ENCODE measurements at places on chromosomes 3 and 15.

DNA sequence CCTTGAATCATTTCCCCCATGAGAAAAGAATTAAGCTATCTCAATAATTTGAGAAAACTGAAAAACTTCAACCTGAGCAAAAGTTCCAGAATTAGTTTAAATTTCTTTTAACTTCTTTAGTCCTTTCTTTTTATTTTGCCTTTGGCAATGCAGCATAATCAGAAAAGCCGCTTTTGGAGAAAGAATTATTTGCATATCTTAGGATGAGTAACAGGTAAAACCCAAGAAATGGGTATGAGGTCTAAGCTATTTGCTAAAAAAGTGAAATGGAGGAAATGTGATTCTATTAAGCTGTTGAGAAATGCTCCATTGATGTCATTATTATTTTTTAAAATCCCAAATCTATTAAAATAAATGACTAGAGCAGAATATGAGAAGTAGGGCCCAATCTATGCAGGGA, 1238.3 kb upstream of the GBE1 start:
- no peak overlapping the region for H3K27ac ChIP-seq
- H3K27me3 ChIP-seq, result no peaks in the 10 kb centered on the region
- no peak overlapping the region for H3K4me3 ChIP-seq
- H3K36me3 ChIP-seq, result no peaks in the 10 kb centered on the region
- peaks cover 12% of the 10 kb centered on the region for H3K4me1 ChIP-seq

GRCh38 chr3:8520816-8521403, 19.3 kb downstream of the LMCD1 start:
- H3K4me3 ChIP-seq, result no peak overlapping the region
- peaks cover 18% of the 10 kb centered on the region for H3K4me1 ChIP-seq
- no peak overlapping the region for H3K27ac ChIP-seq
- no peaks in the 10 kb centered on the region for H3K36me3 ChIP-seq
- H3K27me3 ChIP-seq, result no peaks in the 10 kb centered on the region

- no peak overlapping the region for H3K27ac ChIP-seq
- peaks cover 2% of the 10 kb centered on the region for H3K4me1 ChIP-seq
- no peak overlapping the region for H3K4me3 ChIP-seq
- DNase-seq, result no peak
These were observed 343.2 kb upstream of the ADAMTS9 start for GRCh38 chr3:65030847-65031463.

DNA sequence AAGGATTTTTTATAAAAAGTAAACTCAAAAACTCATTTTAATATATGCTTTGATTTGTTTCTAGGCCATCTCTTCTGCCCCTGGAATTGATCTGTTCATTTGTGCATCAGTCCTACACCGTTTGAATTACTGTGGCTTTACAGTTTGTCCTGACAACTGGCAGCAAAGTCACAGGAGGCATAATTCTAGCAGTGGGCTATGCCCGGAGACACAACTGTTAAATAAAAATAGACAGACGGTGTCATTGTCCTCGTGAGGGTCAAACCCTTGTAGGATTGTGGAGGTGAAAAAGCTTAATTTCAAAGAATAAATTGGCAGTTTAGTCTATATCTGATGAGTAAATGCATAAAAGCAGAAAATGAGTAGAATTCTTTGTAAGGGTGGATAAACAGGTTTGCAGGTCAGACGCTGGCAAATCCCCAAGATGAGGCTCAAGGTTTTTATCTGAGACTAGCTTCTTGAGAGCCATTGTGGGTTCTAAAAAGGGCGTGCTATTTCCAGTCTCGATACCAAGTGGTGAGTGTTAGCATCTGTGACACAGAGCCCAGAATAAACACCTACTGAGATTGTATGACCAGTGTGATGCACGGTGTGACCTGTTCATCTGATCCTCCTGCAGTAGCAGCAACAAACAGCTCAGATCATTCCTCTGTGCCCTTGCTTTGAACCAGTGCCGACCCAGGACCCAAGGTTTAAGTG, 51.5 kb upstream of the SLCO3A1 start:
- H3K27me3 ChIP-seq, result no peaks in the 10 kb centered on the region
- no peaks in the 10 kb centered on the region for H3K36me3 ChIP-seq
- H3K4me3 ChIP-seq, result no peak overlapping the region
- H3K27ac ChIP-seq, result no peak overlapping the region
- DNase-seq, result no peak

DNA sequence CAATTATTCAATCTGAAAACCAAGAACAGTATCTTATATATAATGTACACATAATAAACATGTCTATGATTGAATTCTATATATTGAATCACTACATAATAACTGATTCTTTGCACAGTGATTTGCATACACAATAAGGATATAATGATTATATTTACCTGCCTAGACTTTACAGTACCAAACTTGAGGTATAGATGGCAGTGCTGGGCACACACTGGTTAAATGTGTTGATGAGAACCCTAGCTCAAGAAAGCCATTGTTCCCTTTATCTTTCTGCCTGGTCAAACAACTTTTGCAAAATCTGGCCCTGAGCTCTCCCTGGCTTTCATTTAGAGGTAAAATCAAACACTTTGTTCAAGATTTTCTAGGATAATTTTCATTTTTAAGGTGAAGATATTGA, 697.7 kb downstream of the TUSC7 start:
- H3K27ac ChIP-seq, result no peak overlapping the region
- peak; percentile 36 for DNase-seq
- no peak overlapping the region for H3K4me3 ChIP-seq

DNA sequence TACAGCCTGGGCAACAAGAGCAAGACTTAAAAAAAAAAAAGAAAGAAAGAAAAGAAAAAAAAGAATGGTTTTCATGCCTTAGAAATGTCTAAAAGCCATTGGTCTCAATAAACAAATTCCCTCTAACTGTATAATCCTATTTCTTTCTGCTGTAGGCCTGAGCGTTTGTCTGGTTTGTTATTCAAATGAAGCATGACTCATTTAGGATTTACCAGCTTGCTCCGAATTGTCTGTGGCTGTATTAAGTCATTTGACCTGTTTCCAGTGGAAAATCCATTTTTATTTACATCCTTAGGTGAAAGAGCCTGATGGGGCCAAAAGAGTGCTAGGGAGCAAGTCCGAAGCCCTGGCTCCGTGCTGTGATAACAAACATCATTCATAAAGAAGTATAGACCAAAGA, 73.8 kb downstream of the BDH1 start:
- no peaks in the 10 kb centered on the region for H3K36me3 ChIP-seq
- no peaks in the 10 kb centered on the region for H3K27me3 ChIP-seq
- H3K27ac ChIP-seq, result no peak overlapping the region

- H3K4me3 ChIP-seq, result no peak overlapping the region
- no peaks in the 10 kb centered on the region for H3K27me3 ChIP-seq
- no peaks in the 10 kb centered on the region for H3K36me3 ChIP-seq
- H3K4me1 ChIP-seq, result peaks cover 3% of the 10 kb centered on the region
- no peak overlapping the region for H3K27ac ChIP-seq
These were observed 25.6 kb upstream of the VPS8 start for GRCh38 chr3:184786280-184786941.

DNA sequence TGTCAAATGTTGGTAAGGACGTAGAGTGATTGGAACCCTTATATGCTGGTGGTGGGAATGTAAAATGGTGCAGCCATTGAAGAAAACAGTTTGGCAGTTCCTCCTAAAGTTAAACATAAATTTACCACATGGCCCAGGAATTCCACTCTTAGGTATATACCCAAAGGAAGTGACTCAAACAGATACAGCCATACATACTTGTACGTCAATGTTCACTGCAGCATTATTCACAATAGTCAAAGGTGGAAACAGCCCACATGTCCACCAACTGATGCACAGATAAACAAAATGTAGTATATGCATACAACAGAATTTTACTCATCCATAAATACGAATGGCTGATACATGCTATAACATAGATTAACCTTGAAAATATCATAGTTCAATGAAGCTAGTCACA, 13.2 kb downstream of the CLASP2 start:
- no peaks in the 10 kb centered on the region for H3K4me1 ChIP-seq
- no peak overlapping the region for H3K27ac ChIP-seq
- H3K4me3 ChIP-seq, result no peak overlapping the region
- no peak for DNase-seq
- no peaks in the 10 kb centered on the region for H3K27me3 ChIP-seq
- peaks cover 19% of the 10 kb centered on the region for H3K36me3 ChIP-seq

DNA sequence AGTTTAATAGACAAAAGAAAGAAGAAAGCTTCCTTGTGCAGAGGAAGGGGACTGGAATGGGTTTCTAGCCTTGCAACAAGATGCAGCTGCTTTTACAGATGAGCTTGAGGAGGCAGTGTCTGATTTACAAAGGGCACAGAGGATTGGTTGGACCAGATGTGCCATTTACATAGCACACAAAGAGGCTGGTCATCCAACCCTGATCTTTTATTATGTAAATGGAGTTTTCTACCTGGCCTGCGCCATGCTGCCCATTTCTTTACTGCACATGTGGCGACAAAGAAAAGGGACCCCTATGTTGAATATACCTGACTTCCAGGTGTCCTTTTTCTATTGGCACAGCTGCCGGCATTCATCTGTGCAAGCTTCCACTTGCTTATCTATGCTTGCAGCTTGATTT, 409.4 kb upstream of the FRG2C start:
- H3K27me3 ChIP-seq, result no peaks in the 10 kb centered on the region
- H3K4me3 ChIP-seq, result no peak overlapping the region
- no peaks in the 10 kb centered on the region for H3K36me3 ChIP-seq

DNA sequence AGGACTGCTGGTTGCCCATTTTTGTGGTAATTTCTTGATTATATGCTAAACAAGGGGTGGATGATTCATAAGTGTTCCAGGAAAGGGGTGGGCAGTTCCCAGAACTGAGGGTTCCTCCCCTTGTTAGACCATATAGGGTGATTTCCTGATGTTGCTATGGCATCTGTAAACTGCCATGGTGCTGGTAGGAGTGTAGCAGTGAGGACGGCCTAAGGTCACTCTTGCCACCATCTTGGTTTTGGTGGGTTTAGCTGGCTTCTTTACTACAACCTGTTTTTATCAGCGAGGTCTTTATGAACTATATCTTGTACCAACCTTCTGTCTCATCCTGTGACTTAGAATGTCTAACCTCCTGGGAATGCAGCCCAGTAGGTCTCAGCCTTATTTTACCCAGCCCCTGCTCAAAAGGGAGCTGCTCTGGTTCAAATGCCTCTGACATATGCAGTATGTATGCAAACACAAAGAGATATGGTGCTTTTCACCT, 46.2 kb downstream of the C3orf38 start:
- no peaks in the 10 kb centered on the region for H3K27me3 ChIP-seq
- no peaks in the 10 kb centered on the region for H3K36me3 ChIP-seq
- no peak overlapping the region for H3K27ac ChIP-seq

- DNase-seq, result peak; percentile 40
- H3K4me1 ChIP-seq, result peaks cover 30% of the 10 kb centered on the region
- H3K4me3 ChIP-seq, result no peak overlapping the region
- no peak overlapping the region for H3K27ac ChIP-seq
- H3K27me3 ChIP-seq, result peaks cover 12% of the 10 kb centered on the region
- H3K36me3 ChIP-seq, result no peaks in the 10 kb centered on the region
These were observed 1.3 kb downstream of the LRRC15 start for GRCh38 chr3:194367992-194368841.

DNA sequence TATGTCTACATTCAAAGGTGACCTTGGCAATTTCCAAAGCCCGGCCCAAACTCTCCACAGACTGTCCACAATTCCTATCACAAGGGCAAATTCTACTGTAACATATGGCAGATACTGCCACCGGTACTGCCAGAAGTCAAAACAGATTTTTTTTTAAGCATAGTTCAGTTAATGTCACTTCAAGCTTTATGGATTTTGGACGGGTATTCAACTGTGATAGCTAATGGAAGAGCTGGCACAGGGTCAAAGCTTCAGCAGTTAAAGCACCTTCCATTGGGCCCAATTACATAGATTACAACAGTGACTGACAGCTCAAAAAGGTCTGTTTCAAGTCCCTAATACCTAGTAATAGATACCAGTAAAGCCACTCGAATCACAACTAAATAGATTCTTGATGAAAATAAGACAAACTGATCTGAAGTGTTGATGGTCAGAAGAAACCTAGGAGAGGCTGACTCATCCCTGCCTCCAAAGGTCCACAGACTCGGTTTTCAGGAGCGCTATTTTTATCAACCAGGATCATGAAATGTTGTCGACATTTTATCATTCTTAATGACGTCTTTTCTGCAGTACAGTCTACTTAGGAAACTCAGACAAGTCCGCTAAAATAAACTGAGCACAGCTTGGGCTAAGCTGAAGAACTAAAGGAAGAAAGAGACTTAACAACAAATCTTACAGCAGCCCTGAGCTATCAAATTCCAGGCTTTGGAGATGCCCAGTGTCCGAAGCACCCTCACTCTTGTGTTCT, 38.7 kb downstream of the ANXA2 start:
- no peaks in the 10 kb centered on the region for H3K36me3 ChIP-seq
- peaks cover 4% of the 10 kb centered on the region for H3K27me3 ChIP-seq
- no peak overlapping the region for H3K27ac ChIP-seq
- no peak overlapping the region for H3K4me3 ChIP-seq

DNA sequence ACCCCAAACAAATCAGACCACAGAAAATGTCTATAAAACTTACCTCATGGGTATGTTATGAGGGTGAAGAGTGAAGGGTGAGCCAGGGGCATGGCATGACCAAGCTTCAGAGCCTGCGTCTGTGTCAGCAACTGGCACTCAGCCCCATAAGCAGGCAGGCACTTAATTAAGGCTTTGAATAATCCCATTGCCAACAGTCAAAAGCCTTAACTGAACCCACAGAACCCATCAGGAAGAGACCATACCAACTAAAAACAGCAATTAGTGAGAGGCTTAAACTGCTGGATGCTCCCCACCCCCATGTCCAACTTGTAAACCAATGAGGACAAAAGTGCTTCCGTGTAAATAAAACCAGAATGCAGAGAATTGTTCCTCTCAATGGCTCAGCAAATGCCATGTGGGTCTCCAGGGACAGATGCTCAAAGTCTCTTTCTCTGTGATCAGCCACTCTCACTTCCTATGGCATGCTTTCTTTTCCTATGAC, 126.0 kb downstream of the MYLK start:
- peaks cover 16% of the 10 kb centered on the region for H3K4me1 ChIP-seq
- DNase-seq, result peak; percentile 33
- H3K4me3 ChIP-seq, result no peak overlapping the region
